SK-N-MC (cell line): ENCODE measurements at places on chromosomes 16 and 17.

DNA sequence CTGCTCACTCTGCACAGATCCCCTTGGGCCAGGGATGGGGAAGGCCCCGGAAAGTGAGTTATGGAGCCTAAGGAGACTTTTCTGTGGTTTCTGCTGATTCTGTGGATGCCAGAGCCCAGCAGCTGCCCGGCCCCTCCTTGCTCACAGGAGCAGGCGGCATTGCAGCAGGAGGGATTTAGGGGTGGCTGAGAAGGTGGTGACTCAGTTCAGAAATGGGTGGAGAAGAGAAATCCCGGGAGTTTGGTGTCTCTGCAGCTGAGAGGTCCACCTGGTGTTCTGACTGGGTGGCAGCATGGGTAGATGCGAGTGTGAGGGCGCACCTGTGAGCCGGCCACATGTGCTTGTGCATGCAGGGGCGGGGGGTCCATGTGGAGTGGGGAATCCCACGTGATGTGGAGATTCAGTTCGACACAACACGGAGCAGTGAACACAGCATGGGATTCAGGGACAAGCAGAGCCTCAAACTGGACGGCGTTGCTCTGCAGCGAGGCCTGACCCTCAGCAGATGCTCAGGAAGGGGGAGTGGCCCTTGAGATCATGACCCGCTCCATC lies 16.0 kb upstream of the SPPL2C start:
- no peak for DNase-seq

GRCh38 chr16:1580956-1581355 lies 30.9 kb downstream of the IFT140 start:
- no peak for DNase-seq

- DNase-seq, result no peak
Observed at GRCh38 chr16:24611310-24611709, 71.9 kb downstream of the RBBP6 start.

DNA sequence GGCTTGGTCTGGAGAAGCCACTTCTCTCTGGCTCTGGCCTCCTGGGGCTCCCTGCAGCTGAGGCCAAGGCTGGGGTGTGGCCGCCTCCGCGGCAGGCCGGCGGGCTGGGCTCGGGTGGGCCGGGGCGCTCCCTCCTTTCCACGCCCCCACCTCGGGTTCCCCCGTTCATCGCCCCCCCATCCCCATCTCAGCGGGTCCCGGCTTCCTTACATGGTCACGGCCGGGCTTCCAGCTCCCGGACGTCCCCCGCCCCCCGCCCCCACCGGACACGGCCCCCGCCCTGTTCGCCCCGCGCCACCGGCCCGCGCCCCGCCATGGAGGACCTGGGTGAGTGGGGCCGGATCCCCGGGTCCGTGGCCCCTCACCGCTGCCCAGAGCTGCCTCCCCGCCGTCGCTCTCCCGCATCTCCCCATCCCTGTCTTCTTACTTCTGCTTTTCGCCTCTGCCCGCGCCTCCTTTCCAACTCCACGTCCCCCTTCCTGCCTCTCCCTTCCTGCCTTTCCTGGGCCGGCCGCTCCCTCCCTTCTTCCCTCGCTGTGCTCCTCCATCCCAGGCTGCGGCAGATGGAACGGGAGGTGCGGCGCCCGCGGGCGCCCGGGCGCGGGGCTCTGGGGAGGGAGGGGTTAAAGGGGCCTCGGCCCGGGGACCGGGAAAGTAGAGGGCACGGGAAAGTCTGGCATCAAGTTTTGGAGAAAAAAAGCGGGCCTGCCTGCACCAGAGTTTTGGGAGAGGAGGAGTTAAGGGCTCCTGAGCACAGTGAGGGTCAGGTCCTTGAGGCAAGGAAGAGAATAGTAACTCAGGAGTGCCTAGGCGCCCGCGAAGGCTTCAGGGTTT lies at the start of gene TGFB1I1:
Gene TGFB1I1, plus strand, starts transcription at position 278 of the 834 bp plus-strand sequence. Its CDS starts 37 bp downstream, at position 315.
- no peak for DNase-seq

- DNase-seq, result no peak
Observed at GRCh38 chr17:20187049-20187448, 177.9 kb downstream of the SPECC1 start.

GRCh38 chr16:67608364-67608763 lies 36.6 kb upstream of the CARMIL2 start:
- no peak for DNase-seq
